ENCODE measurements at places on chromosomes 12 and 14. TPM values are rescaled to one million over a fixed set of nuclear protein-coding genes. Genes with fewer than 3 reads are reported as not detected.

DNA sequence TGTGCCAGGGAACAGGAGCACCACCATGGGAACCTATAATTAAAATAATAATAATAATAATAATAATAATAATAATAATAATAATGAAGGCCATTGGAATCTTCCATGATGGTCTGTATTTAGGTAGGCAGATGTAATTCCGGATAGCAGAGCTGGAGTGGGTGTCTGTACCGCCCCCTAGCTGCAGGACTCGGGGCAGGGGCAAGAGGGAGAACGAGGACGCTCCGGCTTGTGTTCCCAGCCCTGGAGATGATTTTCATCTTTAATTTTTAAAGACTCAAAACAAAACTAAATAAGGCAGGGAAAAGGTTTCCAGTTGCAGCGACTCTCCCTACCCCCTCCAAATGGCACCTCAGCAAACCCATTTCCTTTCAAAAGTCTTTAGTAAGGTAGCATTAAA lies 501.1 kb downstream of the VRK1 start:
- H3K4me3 ChIP-seq: no peak overlapping the region
- no peak for DNase-seq
- H3K27ac ChIP-seq: no peak overlapping the region
- no peaks in the 10 kb centered on the region for H3K27me3 ChIP-seq
- H3K4me1 ChIP-seq: peaks cover 3% of the 10 kb centered on the region
- no peaks in the 10 kb centered on the region for H3K36me3 ChIP-seq

GRCh38 chr12:132314516-132315233 lies 14.7 kb downstream of the GALNT9 start:
- H3K4me3 ChIP-seq: no peak overlapping the region
- no peak overlapping the region for H3K27ac ChIP-seq

- no peak overlapping the region for H3K4me3 ChIP-seq
- DNase-seq: no peak
- no peak overlapping the region for H3K27ac ChIP-seq
- H3K36me3 ChIP-seq: no peaks in the 10 kb centered on the region
Observed at GRCh38 chr14:26128931-26129671, 468.7 kb downstream of the NOVA1 start.

DNA sequence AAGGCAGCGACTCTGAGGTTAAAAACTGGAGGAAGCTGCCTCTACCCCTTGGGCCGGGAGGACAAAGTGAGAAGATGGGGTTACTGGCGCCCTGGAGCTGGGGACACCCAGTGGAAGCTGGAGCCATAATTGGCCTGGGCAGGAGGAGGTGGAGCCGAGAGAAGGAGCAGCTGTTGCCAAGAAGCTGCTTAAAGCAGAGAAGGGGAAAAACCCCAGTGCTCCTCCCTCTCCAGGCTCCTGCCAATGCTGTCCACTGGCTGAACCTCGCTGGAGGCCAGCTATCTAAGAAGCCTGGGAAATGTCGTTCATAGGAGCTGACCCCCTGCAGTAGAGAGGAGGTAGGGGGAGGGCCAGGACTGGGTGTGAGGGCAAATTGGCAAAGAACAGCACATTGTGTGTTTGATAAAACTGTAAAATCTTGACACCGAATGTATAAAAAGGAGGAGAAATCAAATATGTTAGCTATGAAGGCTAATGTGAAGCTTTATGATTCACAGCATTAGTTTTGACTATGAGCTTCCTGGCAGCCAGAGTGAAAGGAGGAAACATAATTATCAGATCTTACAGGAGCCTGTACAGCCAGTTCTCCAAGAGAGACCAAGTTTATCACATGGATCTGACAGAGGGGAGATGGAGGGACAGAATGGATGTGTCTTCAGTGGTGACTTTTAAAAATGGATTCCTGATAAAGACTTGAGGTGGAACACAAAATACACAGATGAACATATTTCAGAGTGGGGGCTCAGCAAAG lies 9.5 kb downstream of the HHIPL1 start:
- H3K27ac ChIP-seq: no peak overlapping the region
- H3K4me1 ChIP-seq: no peaks in the 10 kb centered on the region
- H3K27me3 ChIP-seq: no peaks in the 10 kb centered on the region
- H3K36me3 ChIP-seq: no peaks in the 10 kb centered on the region
- no peak overlapping the region for H3K4me3 ChIP-seq

- DNase-seq: no peak
- no peak overlapping the region for H3K4me3 ChIP-seq
- peak overlapping the region; percentile 75 for H3K27ac ChIP-seq
- no peaks in the 10 kb centered on the region for H3K27me3 ChIP-seq
- peaks cover 20% of the 10 kb centered on the region for H3K4me1 ChIP-seq
- H3K36me3 ChIP-seq: no peaks in the 10 kb centered on the region
Observed at GRCh38 chr12:2641207-2641606, 153.6 kb upstream of the FKBP4 start.

DNA sequence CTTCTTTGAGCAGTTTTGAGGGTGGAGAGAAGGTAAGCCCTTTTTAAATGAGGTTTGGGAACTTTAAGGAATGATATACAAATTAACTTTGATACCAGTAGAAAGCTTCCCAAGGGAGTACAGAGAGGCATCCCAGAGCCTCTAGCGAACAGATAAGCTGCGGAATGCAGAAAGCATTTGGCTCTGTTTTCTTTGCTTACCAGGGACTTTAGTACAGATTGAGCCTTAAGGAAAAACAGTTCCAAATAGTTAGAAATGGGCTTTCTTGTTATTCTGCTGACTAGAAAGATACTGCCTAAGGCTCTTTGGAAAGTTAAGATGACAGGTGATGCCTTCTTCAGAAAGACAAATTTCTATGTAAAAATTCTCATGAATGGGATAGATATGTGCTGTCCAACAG lies 261.7 kb upstream of the FOXN3 start:
- no peaks in the 10 kb centered on the region for H3K36me3 ChIP-seq
- no peak overlapping the region for H3K4me3 ChIP-seq
- no peaks in the 10 kb centered on the region for H3K27me3 ChIP-seq
- no peak for DNase-seq
- no peak overlapping the region for H3K27ac ChIP-seq

DNA sequence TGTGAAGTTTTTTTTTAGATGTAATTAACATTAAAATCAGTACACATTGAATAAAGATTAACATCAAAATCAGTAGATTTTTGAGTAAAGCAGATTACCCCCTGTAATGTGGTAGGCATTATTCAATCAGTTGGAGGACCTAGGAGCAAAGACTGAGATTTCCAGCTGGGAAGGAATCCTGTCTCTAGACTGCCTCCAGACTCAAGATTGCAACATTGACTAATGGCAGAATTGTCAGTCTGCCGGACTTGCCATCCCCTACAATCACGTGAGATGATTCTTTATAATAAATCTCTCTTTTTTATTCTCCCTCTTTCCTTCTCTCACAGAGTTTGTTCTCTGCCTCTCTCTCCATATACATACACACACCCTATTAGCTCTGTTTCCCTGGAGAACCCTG lies 51.4 kb upstream of the SLC6A15 start:
- no peaks in the 10 kb centered on the region for H3K27me3 ChIP-seq
- no peak for DNase-seq
- no peak overlapping the region for H3K4me3 ChIP-seq
- no peak overlapping the region for H3K27ac ChIP-seq
- no peaks in the 10 kb centered on the region for H3K36me3 ChIP-seq

GRCh38 chr12:38707648-38708047 lies 197.7 kb downstream of the CPNE8 start:
- no peaks in the 10 kb centered on the region for H3K27me3 ChIP-seq
- H3K36me3 ChIP-seq: no peaks in the 10 kb centered on the region
- no peak for DNase-seq
- no peak overlapping the region for H3K4me3 ChIP-seq
- no peak overlapping the region for H3K27ac ChIP-seq

- no peak overlapping the region for H3K27ac ChIP-seq
- H3K27me3 ChIP-seq: no peaks in the 10 kb centered on the region
- no peak for DNase-seq
- H3K36me3 ChIP-seq: no peaks in the 10 kb centered on the region
Observed at GRCh38 chr12:116157845-116158267, 119.6 kb downstream of the MED13L start.

The PLEKHD1 gene
- not detected for total RNA-seq

The KRT5 gene
- not detected for total RNA-seq
